ENCODE measurements at places on chromosomes 11 and 22.

- no peak for DNase-seq
Observed at GRCh38 chr11:92101920-92102319, 122.7 kb upstream of the FAT3 start.

- DNase-seq = no peak
Observed at GRCh38 chr22:36194971-36195370, 6.6 kb downstream of the APOL4 start.

GRCh38 chr22:37744589-37744988 lies 47.7 kb downstream of the TRIOBP start:
- DNase-seq = no peak

- no peak for DNase-seq
Observed at GRCh38 chr11:34344410-34344767, 13.4 kb downstream of the ABTB2 start.

- DNase-seq = no peak
Observed at GRCh38 chr22:36048911-36049677, 20.5 kb upstream of the RBFOX2 start.

GRCh38 chr11:130023204-130023603 lies 20.6 kb upstream of the PRDM10 start:
- DNase-seq = no peak
